ENCODE measurements at places on chromosomes 5 and 9.

GRCh38 chr9:68502279-68502678, 38.4 kb downstream of the TMEM252 start:
- DNase-seq, result no peak

- DNase-seq, result no peak
These were observed 3.4 kb downstream of the MYMK start for GRCh38 chr9:133521122-133522072.

DNA sequence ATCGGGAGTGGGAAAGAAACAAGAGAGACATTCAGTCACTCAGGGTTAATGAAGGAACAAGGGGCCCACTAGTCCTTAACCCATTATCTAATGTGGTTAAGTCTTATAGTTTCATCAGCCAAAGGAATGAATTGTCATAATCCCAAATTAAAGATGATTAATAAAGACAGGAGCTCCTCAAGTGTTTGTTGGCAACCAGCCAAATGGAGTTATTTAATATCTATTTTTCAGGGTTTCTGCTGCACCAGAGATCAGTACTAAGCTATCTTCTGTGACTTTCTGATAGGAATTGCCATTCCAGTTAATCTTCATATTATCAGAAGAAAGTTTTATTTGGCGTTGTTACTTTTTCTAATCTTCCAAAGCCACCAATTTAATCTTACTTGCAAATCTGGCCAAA, 34.0 kb upstream of the FCHO2 start:
- DNase-seq, result no peak

DNA sequence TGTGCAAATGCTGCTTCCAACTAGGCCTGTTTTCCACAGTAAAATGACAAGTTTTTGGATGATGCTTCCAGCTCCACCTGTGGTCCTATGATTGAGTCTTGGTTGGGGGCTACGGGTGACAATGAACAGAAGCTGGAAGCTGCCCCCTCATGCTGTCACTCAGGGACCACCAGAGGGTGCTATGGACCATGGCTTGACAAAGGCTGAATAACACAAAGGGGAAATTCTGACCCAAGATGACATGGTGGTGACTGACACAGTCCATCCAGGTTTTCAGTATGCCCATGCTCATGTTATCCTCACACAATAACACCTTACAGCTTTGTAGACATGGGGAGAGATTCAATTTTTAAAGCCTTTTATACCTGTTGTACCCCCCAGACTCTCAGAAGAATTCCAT, 23.9 kb upstream of the SAP30L start:
- no peak for DNase-seq

- no peak for DNase-seq
These were observed 128.3 kb downstream of the TLE1 start for GRCh38 chr9:81560851-81561732.

- no peak for DNase-seq
These were observed 145.5 kb downstream of the DCP2 start for GRCh38 chr5:113122053-113122452.

DNA sequence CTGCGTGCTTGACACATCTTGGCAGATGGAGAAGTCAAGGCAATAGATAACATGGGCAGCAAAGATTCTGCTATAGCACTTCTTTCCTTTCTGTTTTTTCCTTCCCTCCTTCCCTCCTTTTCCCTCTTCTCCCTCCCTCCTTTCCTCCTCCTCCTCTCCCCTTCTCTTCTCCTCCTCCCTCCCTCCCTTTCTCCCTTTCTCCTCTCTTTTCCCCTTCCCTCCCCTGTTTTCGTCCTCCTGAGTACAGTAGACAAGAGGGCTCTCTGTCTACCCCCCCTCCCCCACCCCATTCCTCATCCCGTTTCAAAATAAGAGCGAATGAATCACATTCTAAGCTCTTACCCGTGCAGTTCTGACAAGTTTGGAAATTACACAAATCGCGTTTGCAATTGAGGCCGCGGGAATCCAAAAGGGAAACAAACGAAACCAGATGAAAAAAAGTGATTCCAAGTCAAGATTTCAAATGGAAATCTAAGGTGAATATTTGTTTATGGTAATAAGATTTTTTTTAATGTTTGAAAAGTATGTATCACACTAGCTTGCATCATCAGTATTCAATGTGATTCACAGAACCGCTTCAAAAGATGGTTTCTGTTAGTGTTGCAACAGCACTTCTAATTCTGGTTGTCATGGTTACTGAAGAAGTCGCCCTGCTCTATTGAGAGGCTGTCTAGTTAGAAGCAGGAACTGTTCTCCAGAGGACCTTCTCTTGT, 1.3 kb downstream of the NIM1K start:
- no peak for DNase-seq
